ENCODE measurements at places on chromosomes 7 and 10. TPM values are rescaled to one million over a fixed set of nuclear protein-coding genes. Genes with fewer than 3 reads are reported as not detected.

DNA sequence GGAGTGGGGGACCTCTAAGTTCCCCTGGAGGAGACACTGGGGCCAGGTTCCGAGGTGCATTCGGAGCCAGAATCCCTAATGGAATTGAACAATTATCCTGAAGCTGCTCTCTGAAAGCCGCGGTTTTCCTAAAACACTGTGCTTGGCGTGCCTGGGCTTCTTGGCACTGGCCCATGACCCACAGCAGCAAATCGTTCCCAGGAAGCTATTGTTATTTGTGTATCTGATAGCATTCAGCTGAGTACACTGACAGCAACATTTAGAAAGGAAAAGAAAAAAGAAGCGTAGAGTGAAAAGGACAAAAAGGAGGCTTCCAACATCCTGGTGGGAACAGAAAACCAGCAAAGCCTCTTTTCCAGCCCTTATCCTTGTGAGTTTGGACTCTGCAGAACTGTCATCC is 339.8 kb downstream of the FRMD4A start:
- no peak overlapping the region for H3K4me3 ChIP-seq
- H3K4me1 ChIP-seq, result peaks cover 26% of the 10 kb centered on the region
- peak; percentile 57 for DNase-seq

- H3K36me3 ChIP-seq, result no peaks in the 10 kb centered on the region
- DNase-seq, result no peak
- no peak overlapping the region for H3K4me3 ChIP-seq
- H3K4me1 ChIP-seq, result no peaks in the 10 kb centered on the region
- no peaks in the 10 kb centered on the region for H3K27me3 ChIP-seq
Measured at GRCh38 chr7:68248973-68249372, 1252.3 kb downstream of the TYW1 start.

GRCh38 chr10:76209135-76209534 is 777.7 kb downstream of the LRMDA start:
- H3K36me3 ChIP-seq, result no peaks in the 10 kb centered on the region
- DNase-seq, result no peak
- H3K27ac ChIP-seq, result no peak overlapping the region
- no peaks in the 10 kb centered on the region for H3K27me3 ChIP-seq
- no peak overlapping the region for H3K4me3 ChIP-seq

The ITPRID1 gene
- not detected for total RNA-seq

DNA sequence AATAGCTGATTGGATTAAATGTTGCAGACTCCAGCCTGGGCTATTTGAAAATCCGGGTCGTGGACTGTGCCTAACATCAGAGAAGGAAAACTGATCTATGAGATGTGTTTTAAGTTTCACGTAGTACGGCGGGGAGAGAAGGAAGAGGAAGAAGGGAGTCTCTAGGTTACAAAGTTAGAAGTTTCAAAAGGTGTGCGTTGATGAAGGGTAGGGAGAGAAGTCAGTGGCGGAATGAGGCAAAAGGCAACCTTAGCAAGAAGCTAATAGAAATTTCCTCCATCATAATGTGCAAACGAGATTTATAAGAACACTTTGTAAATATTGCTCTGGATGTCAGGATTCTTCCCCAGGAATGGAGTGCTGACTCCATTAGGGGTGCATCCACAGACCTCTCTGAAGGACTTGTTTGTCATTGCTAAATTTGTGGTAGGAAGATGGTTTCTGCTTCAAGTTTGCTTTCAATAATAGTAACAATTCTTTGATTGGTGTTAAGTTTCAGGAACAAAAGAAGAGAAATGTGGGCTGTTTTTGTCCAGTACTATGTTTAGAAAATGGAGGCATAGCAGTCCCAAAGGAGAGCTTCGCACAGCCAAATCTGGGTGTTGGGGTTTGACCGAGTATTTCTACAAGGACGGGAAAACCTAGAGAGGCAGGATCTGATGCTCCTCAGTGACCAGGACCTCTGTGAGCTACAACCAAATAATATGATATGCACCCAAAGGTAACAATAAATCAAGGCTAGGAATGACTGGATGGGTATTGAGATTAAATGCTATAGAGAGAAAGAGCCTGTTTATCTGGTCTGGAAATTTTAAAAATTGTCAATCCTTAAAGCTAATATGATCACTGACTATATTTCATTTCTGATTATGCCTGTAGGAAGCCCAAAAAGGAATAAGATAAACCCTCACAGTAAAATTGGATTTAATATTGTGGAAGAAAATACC is 8.2 kb downstream of the TWIST1 start:
- no peak for DNase-seq
- H3K4me1 ChIP-seq, result no peaks in the 10 kb centered on the region
- no peak overlapping the region for H3K27ac ChIP-seq
- peaks cover 60% of the 10 kb centered on the region for H3K27me3 ChIP-seq

The VAX1 gene
- total RNA-seq, result not detected

- no peaks in the 10 kb centered on the region for H3K36me3 ChIP-seq
- H3K4me3 ChIP-seq, result no peak overlapping the region
- no peak overlapping the region for H3K27ac ChIP-seq
Measured at GRCh38 chr7:37285706-37286453, 162.8 kb downstream of the ELMO1 start.

GRCh38 chr10:15306735-15307280 is 64.3 kb downstream of the FAM171A1 start:
- no peaks in the 10 kb centered on the region for H3K4me1 ChIP-seq
- H3K36me3 ChIP-seq, result no peaks in the 10 kb centered on the region
- no peak overlapping the region for H3K4me3 ChIP-seq
- no peak for DNase-seq
- no peak overlapping the region for H3K27ac ChIP-seq

The AIMP2 gene
- total RNA-seq, result 42.6 TPM

GRCh38 chr7:106747804-106748203 is 86.8 kb upstream of the CCDC71L start:
- no peaks in the 10 kb centered on the region for H3K36me3 ChIP-seq
- H3K27ac ChIP-seq, result no peak overlapping the region
- no peak overlapping the region for H3K4me3 ChIP-seq
- no peaks in the 10 kb centered on the region for H3K27me3 ChIP-seq
- no peak for DNase-seq
- H3K4me1 ChIP-seq, result no peaks in the 10 kb centered on the region

The ENO4 gene
- 0.18 TPM for total RNA-seq

DNA sequence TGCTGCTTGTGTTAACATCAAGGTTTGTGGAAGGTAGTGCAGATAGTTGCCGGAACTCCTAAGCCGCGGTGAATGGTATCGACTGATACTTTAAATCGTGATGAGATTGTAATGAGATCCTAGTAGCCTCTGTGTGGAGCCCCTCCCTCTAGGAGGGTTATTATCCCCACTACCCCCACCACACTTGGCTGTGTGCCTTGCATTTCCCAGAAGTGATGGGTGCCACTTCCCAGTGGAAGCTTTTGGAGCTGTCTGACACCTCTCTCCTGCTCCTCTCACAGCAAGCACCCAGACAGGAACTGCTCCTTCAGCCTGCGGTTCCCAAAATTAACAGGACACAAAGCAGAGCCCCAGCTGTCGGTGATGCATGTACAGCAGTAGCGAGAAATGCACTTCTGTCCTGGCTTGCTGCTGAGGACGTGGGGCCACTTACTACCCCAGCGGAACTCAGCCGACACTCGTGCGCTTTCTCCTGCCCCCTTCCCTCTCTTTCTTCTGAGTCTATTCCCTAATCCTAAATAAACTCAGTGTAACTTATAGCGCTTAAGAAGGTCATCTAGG is 52.5 kb downstream of the PRKAG2 start:
- no peak overlapping the region for H3K4me3 ChIP-seq
- peaks cover 10% of the 10 kb centered on the region for H3K4me1 ChIP-seq
- H3K27me3 ChIP-seq, result no peaks in the 10 kb centered on the region
- no peak for DNase-seq

DNA sequence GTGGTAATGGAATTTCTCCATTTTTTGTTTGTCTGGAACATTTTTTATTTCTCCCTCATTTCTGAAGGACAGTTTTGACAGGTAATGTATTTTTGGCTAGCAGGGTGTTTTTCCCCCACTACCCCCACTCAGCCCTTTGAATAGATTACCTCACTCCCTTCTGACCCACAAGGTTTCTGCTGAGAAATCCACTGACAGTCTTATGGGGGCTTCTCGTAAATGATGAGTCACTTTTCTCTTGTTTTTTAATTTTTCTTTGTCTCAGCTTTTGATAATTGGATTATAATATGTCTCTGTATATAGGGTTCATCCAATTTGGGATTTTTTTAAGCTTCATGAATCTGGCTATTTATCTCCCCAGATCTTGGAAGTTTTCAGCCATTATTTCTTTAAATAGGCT is 74.7 kb upstream of the CCDC71L start:
- no peaks in the 10 kb centered on the region for H3K27me3 ChIP-seq
- H3K4me1 ChIP-seq, result no peaks in the 10 kb centered on the region
- DNase-seq, result no peak

DNA sequence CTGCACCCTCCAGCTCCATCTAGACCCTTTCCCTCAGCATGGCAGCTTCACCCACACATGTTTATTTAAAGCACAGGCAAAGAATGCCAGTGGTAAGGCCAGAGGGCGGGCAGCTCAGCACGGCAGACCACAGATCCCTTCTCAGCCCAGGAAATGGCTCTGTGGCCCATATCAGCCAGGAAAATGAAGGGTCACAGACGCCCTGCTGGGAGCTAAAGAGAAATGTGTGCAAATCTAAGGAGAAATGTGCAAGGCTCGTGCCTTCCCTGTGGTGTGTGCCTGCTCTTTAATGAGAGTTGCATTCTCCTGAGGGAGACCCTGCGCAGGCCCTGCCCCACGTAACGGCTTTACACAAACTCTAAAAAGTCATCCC is 23.0 kb downstream of the PTPRN2 start:
- no peaks in the 10 kb centered on the region for H3K4me1 ChIP-seq
- no peak overlapping the region for H3K27ac ChIP-seq
- H3K4me3 ChIP-seq, result no peak overlapping the region
- no peak for DNase-seq
- H3K36me3 ChIP-seq, result no peaks in the 10 kb centered on the region

- no peak overlapping the region for H3K27ac ChIP-seq
- DNase-seq, result no peak
- H3K4me1 ChIP-seq, result no peaks in the 10 kb centered on the region
Measured at GRCh38 chr10:69789164-69789576, 12.5 kb upstream of the COL13A1 start.

DNA sequence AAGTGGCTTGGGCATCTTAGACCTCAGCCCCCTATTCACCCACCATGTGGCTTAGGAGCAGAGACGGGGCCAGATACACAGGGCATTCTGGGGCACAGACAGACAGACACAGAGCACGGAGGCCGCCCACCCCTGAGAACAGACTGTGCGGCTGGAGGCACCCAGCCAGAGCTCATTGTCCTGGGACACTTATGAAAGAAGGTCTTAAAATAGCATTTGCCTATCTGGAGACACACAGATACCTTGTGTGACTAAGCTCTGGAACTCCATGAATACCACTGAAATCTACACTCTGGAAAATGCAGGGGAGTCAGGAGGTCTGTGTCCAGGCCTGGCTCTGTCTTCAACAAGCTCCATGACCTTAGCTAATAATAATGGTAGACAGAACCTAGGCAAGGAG is 41.4 kb upstream of the ADO start:
- no peak overlapping the region for H3K4me3 ChIP-seq
- no peaks in the 10 kb centered on the region for H3K36me3 ChIP-seq
- no peaks in the 10 kb centered on the region for H3K4me1 ChIP-seq

DNA sequence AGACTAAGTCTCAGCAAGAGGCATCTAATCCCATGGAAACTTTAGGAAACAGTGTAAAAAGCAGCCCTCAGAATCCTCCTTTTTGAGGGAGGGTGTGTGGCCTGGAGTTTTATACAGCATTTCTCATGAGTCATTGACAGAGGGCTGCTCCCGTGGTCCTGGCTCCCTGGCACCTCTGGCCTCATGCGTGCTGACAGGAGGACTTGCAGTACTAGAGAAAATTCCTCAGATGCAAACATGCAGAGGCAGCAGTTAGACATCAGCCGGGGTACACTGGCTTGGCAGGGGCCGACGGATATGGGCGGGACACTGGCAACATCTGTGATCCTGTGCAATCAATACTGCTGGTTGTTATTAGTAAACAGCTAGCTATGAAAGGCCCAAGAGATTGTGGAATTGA is 925.1 kb upstream of the CELF2 start:
- no peak overlapping the region for H3K4me3 ChIP-seq
- no peaks in the 10 kb centered on the region for H3K4me1 ChIP-seq
- H3K27ac ChIP-seq, result no peak overlapping the region
- H3K36me3 ChIP-seq, result no peaks in the 10 kb centered on the region
- DNase-seq, result no peak

DNA sequence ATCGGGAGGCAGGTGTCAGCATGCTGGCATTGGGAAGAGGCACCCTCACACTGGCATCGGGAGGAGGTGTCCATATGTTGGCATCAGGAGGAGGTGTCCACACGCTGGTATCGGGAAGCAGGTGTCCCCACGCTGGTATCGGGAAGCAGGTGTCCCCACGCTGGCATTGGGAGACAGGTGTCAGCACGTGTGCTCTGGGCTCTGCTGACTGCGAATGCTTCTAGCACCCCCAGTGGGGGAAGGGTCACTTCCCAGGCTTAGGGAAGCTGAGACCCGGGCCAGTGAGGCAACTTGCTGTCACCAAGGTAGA is 92.5 kb upstream of the IKZF1 start:
- no peaks in the 10 kb centered on the region for H3K36me3 ChIP-seq
- no peaks in the 10 kb centered on the region for H3K27me3 ChIP-seq
- no peak overlapping the region for H3K27ac ChIP-seq
- no peak for DNase-seq

Measured in adrenal gland (tissue), 19 donors.